ENCODE measurements at places on chromosomes 6 and 20.

- DNase-seq: peak; percentile 38
Measured at GRCh38 chr6:21856456-21856825, 262.9 kb downstream of the SOX4 start.

DNA sequence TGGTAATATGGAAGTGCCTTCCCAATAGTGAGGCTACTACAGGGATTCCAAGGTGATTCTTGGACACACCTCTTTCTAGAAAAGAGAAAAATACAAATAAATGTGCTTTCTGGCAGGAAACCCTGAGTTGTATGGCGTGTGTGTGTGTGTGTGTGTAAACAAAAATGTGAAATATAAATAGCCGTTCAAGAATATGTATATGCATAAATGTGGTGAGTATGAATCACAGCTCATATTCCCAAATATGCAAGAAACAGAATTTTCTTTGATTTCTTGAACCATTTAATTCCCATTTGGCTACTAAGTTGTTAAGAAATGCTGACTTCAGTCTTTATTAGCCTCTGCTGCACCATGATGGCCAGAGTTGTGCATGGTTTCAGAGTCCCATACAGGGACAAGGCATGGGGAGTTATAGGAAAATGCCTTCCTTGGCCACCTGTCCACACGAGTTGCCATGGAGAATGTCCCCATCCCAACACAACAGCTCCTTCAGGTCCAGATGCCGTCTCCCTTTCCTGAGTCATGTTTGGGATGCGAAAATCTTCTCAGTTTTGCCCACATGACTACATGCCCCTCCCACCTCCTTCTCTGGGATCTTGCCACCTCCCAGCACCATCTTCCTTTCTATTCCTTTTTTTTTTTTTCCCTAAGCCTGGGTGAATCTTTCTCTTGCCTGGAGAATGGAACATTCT, 312.4 kb upstream of the ECI2 start:
- no peak for DNase-seq

GRCh38 chr20:59920944-59921343, 12.5 kb downstream of the SYCP2 start:
- DNase-seq: no peak

DNA sequence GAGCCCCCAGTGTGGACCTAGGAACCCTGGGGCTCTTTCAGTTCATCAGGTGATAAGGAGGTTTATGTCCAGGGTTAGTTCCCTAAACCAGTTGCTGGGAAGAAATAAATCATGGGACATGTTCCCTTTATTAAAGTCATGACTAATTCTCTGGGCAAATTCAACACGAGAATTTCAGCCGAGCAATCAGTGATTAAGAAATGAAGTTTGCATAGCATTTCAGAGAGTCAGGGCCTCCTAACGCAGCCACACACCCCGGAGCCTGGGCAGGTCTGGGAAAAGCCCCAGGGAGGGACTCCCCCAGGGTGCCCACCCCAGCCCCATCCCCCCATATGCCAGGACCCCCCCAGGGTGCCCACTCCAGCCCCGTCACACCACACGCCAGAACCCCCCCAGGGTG, 20.1 kb downstream of the SLCO4A1 start:
- peak; percentile 87 for DNase-seq

DNA sequence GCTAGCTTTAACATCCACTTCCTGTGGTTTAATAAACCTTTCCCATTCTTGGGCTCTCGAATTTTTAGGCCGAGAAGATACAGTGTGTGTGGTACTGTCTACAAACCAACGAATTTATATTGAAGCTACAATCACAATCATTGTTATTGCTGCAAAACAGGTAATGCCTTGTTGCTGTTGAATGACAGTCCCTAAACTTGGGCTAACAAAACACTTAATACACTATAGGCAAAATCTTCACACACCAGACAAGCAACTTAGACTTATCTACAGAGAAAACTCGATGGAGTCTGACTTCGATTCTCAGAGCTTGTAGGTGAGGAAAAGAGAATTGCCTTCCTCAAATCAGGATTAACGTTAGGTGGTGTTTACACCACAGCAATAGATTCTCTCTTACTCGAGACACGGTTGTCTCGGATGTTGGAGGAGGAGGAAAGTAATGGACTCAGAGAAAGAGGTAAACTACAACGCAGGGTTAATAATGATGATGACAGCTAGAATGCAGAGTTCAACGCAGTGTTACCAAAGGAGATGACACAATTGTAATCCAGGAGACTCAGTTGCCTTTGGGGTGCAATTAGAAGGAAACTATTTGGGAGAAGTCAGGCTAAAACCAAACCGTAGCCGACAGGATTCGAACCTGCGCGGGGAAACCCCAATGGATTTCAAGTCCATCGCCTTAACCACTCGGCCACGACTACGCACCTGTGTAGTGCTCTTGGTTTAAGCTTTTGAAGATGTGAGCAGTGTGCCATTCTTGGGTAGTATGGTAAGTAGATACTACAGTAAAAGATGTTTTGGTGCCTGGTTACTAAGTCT, 32.5 kb upstream of the ZNF184 start:
- peak; percentile 58 for DNase-seq

All from foreskin fibroblast (primary cell).